ENCODE measurements at places on chromosomes 4 and X.
A peak's percentile ranks its signal among the peaks of the same experiment; 100 is the strongest.

DNA sequence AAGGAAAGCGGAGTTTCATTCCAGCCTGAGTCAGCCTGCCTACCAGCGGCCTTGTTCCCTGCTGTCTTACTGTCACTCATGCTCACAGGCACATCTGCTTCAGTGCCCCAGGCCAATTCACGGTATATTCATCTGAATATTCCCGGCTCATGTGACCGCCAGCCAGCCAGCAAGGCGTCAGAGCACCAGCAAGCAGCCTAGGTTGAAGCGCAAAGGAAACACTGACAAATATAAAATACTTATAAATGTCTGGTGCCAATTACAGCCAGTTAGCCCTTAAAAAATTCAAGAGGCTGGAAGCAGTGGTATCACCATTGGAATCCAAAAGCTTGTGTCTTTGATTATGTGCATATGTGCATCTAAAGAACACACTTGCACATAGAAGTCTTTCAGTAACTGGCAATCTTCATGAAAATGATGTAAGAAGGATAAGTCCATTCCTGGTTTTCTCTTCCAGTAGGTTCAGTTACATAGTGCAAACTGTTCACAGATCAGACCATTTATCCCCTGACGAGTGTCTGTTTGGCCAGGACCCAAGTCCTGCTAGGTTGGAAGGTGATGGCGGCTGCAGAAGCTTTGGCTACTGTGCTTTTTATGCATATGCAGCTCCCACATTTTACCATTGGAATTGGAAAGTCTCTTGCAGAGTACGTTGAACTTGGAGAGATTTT lies 61.3 kb downstream of the LUZP4 start:
- DNase-seq, result no peak

DNA sequence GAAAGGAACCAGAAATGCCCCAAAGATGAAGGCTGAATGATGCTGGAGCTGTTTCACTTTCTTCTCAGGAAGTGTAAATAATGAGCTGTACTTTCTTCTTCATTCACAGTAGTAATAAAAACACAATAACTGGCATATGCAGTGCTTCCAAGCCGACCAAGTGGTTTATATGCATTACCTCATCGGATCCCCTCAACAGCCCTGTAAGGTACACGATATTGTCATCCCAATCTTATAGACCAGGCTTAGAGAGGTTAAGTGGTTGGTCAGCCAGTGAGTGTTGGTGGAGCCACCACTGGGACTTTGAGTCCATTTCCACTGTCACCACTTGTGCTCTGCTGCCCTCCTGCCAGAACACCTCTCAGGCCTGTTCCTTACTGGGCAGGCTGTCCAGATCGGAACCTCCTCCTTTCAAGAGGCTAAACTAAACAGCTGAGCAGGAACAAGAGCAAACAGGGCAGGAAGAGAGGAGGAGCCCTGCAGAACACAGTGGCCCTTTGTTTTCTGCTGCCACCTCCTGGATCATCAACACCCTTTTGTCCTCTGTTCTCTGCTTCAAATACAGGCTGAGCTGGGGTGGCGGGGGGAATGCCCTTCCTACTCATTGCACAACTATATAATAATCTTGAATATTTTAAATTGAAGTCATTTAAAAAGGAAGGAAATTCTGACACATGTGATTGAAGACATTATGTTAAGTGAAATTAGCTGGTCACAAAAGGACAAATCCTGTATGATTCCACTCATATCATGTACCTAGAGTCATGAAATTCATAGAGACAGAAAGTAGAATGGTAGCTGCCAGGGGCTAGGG lies 112.5 kb upstream of the ATP6AP2 start:
- peak; percentile 27 for DNase-seq

DNA sequence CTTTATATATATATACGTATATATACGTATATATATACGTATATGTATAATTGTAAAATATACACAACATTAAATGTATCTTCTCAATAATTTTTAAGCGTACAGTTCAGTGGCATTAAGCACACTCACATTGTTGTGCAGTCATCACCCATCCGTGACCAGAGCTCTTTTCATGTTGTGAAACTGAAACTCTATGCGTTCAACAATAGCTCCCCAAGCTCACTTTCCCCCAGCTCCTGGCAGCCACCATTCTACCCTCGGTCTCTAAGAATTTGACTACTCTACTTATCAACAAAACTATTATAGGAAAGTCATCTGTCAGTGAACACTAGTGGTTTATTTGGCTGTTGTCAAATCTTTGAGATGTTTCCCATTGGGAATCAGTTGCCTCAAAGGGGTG lies 621.8 kb upstream of the GALNT7 start:
- DNase-seq, result no peak

DNA sequence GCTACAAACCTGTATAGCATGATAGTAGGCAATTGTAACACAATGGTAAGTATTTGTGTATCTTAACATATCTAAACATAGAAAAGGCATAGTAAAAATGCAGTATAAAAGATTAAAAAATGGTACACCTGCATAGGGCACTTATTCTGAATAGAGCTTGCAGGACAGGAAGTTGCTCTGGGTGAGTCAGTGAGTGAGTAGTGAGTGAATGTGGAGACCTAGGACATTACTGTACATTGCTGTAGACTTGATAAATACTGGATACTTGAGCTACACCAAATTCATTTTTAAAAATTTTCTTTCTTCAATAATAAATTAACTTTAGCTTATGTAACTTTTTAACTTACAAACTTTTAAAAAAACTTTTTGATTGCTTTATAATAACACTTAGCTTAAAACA lies 68.2 kb upstream of the MAML3 start:
- DNase-seq, result no peak

DNA sequence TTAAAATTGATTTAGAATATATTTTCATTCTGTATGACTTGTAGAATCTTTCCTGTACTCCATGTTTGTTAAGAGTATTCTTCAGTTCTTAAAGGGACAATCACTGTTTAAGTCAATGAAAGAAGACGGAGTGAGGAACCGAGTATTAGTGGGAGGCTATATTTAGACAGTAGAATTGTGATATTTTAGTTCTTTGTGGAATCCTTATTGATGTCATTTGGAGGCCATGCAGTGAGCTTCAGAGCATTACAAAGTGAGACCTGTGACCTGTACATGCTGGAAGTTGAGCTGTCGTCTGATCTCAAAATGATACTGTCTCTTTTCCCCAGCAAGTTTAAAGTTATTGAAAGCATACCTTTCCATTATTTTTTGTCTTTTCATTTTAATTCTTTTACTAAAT lies 394.7 kb downstream of the GALNTL6 start:
- no peak for DNase-seq

DNA sequence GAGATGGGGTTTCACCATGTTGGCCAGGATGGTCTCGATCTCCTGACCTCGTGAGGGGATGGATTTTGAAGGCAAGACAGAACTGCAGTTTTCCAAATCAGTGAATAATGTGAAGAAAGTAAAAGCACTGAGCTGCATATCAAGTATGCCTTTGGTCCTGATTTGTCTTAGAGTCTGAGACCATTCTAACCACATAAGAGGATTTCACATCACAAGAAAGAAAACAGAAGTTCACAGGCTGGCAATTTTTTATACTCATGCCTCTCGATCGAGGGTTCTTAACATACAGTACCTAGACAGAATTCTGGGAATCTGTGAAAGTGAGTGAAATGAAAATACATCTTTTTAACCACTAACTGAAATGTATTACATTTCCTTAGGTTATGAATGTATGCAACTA lies 23.3 kb downstream of the CHIC2 start:
- DNase-seq, result no peak

DNA sequence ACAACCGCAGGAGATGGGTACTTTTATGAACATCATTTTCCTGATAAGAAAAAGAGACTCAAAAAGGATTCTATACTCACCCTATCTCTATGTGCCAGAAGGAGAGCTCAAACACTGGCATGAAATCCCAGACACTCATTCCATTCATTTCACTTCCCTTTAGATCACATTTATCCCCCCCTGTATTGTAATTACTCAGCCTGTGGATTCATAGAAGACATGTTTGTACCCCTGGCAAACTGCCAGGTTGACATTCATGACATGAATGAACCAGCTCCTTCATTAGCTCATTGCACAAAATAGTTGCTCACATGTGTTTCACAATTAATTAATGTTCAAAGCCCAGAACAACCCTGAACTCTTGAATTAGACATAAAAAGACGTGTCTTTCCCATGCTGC lies 4.9 kb downstream of the SMR3A start:
- DNase-seq, result no peak

DNA sequence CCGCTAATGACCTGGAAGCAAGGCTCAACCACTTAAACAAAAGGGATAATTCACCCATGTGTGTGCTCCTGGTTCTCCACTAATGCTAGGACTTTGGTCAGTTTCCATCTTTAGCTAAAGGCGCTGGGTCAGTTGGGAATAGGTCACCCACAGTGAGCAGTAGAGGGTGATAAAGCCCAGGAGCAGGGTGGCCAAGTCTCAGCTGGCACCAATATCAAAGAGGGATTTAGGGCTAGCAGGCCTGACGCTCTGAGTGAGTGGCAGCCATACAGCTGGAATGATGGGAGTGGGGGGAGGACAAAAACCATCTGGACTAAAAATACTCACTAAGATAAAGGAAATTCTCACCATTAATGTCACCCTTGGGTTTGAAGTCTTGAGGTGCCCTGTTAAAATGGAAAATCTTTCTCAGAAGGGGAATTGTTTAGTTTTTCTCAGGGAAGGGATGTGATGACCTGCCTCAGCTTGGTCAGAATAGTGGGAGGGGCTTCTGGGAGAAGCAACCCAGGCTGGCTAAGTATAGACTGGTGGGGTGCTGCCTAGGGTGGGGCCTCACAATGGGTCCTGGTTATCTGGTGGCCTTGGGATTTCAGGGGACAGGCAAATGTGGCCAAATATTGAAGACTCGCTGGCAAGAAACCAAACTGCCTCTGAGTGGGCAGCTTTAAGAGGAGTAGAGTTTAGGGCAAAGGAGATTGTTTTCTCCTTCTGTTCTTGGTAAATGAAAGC lies 47.1 kb downstream of the TSC22D3 start:
- no peak for DNase-seq

DNA sequence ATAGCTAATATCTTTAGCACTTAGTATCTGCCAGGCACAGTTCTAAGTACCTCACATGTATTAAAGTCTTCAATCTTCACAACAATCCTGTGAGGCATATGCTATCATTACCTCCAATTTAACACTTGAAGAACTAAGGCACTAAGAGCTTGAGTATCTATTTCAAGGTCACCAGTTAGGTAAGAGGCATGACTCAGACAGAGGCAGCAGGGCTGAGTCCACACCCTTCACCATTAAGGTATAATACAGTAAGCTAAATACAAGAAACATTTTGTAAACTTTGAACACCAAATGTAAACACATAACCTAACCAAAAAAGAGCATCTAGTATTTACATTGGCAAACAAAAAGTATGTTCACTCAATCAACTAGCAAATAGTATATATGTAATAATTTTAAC lies 1410.9 kb downstream of the PCDH18 start:
- no peak for DNase-seq

DNA sequence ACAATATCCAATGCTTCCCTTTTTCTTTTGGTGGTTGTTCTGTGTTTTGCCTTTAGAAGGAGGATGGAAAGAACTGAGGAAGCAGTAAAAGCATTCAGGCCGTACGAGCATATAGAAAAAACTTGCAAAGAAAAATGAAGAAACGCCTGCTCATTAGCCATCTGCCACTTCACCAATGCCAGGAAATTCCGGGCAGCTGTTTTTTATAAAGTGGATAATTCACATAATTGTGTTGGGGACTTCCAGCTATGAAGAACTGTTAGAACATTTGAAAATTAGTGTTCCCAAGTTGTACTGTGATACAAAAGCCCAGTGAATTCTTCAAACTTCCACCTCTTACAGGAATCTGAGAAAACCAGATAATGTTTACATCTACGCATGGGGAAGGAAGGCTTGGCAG lies 11.7 kb downstream of the RELL1 start:
- DNase-seq, result no peak

- no peak for DNase-seq
Observed at GRCh38 chr4:176238157-176238610, 30.8 kb downstream of the ASB5 start.

DNA sequence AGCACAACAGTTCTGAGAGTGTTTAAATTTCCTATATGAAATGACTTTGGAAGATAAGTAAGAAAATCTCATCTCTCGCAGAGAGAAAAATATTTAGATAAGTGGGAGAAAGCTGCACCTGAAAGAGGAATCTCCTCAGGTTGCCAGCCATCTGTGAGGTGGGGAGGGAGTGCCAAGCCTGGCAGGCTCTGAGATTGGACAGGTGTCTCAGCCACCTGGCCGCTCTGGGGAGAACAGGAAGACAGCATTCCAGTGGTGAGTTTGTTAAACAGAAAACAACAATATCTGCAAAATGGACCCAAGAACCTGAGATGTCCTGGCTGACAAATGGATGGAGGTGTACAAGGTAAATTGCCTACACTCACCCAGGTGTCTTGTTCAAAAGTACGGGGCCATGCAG lies 31.3 kb downstream of the EMCN start:
- no peak for DNase-seq

DNA sequence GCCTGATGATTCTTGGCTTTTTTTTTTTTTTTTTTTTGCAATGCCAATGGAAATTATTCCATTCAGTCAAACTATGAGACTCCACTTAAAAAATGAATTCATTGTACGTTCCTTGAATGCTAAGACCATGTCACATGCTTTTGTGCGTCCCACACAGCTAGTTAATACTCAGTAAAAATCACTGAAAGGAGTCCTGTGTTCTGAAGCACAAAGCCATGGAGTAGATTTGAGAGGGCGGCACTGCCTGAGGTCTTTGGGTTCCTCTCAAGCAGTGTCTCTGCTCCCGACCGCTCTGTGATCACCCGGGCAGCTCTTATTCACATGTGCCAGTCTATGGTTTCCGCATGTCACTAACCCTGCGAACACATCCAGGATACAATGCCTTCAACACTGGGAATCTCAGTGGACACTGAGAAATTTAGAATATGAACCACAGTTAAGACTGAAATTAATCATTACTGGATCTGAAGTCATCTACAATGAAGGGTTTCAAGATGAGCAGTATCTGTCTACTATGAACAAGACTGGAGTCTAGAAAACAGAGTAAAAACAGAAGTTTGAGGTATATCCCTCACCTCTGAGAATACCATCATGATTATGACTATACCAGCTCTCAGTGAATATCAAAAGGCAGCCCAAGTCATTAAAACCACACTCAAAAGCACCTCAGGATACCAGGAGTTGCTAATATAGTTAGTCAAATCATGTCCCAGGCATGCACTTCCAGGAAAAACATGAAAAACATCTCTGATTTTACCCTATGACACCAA lies 193.0 kb downstream of the MGST2 start:
- DNase-seq, result no peak

DNA sequence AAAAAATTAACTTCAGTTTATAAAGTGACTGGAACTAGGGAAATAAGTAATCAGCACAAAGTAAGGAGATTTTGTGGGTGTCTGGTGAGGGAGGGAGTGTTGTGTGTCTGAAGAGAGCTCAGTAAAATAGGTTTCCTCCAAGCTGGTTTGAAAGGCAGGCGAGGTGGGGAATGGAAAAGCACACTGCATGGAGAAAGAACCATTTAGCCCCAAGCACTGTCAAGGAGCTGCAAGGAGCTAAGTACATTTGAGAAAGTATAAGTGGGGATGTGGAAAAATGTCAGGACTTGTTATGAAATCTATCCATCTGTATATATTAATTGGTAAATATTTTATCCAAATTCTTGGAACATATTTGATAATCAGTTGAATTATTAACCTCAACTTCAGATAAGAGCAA lies 956 bp downstream of the C4orf51 start:
- DNase-seq, result no peak

All from stimulated activated CD4-positive, alpha-beta T cell treated with anti-CD3 and anti-CD28 coated beads, Interleukin-4, amount 100 ng/mL, for 48 hours (primary cell).